ENCODE measurements at places on chromosomes 1 and 21. TPM values are rescaled to one million over a fixed set of nuclear protein-coding genes. Genes with fewer than 3 reads are reported as not detected.

MCOLN2 gene
- not detected for total RNA-seq

NUAK2 gene
- total RNA-seq = 0.81 TPM

MAP1LC3C gene
- not detected for total RNA-seq

LCE3D gene
- not detected for total RNA-seq

KAZN gene
- total RNA-seq = 2.0 TPM

TNFRSF14 gene
- total RNA-seq = 18.9 TPM

AKNAD1 gene
- total RNA-seq = not detected

FAM72C gene
- 1.5 TPM for total RNA-seq

PRKAA2 gene
- 3.1 TPM for total RNA-seq

SYT2 gene
- total RNA-seq = not detected

PLEKHN1 gene
- 0.36 TPM for total RNA-seq

TNFRSF9 gene
- total RNA-seq = 0.27 TPM

LCA5L gene
- 0.28 TPM for total RNA-seq

TMEM39B gene
- total RNA-seq = 11.8 TPM

ZNF695 gene
- 2.0 TPM for total RNA-seq

LRRC7 gene
- under 0.01 TPM for total RNA-seq

SPRR2D gene
- total RNA-seq = not detected

C1orf141 gene
- not detected for total RNA-seq

HHIPL2 gene
- total RNA-seq = under 0.01 TPM

PGBD5 gene
- total RNA-seq = 0.09 TPM

TDRD5 gene
- not detected for total RNA-seq

BNIPL gene
- total RNA-seq = under 0.01 TPM

PLEKHA6 gene
- 2.9 TPM for total RNA-seq

PLPPR5 gene
- total RNA-seq = not detected

KCNJ15 gene
- total RNA-seq = 0.18 TPM

FCRL6 gene
- not detected for total RNA-seq

PTPRC gene
- 0.28 TPM for total RNA-seq

DCDC2B gene
- total RNA-seq = not detected

WDR47 gene
- total RNA-seq = 19.9 TPM

SH2D1B gene
- total RNA-seq = not detected

ZNF678 gene
- 11.4 TPM for total RNA-seq

NBPF10 gene
- 1.5 TPM for total RNA-seq

LCK gene
- total RNA-seq = 0.09 TPM
